Cerebellar cortex (tissue), 1 donor: ENCODE measurements at places on chromosomes 1 and 21.

- DNase-seq: no peak
Measured at GRCh38 chr1:2328676-2329455, 62.5 kb downstream of the MORN1 start.

DNA sequence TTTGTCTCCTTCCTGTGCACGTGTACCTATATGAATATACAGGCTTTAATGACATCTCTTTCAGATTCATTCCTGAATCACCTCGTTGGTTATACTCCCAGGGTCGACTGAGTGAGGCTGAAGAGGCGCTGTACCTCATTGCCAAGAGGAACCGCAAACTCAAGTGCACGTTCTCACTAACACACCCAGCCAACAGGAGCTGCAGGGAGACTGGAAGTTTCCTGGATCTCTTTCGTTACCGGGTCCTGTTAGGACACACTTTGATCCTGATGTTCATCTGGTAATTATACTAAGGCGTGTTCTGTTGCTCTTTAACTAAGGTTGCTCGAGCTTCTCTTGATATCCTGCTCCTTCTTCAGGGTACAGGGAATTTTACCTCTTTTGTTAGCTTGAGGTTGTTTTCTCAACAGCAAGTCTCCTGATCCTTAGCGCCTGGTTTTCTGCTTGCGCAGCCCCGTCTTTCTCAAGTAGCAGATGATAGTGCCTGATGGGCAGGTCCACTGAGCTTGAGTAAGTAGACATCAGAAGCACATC is 55.1 kb downstream of the SLC22A15 start:
- DNase-seq: no peak

DNA sequence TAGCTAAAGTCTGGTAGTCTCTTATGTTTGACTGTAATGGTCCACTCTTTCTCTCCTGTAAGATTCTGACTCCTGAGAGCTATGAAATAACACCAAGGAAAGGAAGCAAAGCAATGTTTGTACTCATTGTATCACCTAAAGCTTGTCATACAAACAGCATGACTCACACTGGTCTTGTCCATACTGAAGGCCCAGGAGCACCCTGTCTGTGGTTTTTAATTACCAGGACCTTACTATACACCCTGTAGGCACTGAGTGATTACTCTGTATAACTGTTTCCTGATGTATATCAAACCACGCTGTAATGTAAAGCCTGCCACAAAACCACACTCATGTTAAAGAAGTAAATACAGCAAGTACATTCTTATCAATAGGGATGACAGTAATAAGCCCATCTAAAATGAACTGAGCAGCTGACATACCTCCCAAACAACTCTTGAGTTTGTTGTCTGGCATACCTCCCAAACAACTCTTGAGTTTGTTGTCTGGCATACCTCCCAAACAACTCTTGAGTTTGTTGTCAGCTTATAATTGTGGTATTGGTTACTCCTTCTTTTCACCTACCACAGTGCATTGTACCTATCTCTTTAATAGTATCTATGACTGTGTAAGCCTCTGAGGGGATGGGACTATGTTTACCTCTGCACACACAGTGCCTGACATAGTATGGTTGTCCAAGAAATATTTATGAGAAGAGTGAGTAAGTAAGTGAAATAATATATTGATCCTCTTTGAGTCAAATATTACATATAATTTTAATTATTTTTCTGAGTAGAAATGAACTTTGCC is 11.6 kb upstream of the TNFSF18 start:
- DNase-seq: no peak

- no peak for DNase-seq
Measured at GRCh38 chr1:213985209-213986019, 2.4 kb upstream of the PROX1 start.

- DNase-seq: no peak
Measured at GRCh38 chr1:163912170-163912884, 590.6 kb downstream of the NUF2 start.

- DNase-seq: peak; percentile 86
Measured at GRCh38 chr1:210252621-210253051, 20.0 kb downstream of the SERTAD4 start.

DNA sequence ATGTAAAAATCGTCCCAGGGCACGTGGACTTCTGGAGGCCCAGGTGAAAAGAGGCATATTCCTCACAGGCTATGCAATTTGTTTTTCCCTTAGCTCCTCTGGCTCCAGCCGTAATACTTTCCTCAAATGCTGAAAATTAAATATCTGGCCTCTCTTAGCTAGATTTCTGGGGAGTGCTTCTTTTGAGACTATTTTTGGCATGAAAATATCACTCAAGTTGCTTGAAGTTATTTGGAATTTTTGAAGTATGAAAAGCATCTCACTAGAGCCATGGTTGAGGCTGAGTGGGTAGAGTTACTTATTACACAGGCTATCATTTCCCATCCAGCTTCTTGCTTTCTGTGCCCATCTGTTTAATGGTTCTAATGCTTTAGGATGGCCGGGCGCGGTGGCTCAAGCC is 59.7 kb downstream of the MYOM3 start:
- DNase-seq: no peak

DNA sequence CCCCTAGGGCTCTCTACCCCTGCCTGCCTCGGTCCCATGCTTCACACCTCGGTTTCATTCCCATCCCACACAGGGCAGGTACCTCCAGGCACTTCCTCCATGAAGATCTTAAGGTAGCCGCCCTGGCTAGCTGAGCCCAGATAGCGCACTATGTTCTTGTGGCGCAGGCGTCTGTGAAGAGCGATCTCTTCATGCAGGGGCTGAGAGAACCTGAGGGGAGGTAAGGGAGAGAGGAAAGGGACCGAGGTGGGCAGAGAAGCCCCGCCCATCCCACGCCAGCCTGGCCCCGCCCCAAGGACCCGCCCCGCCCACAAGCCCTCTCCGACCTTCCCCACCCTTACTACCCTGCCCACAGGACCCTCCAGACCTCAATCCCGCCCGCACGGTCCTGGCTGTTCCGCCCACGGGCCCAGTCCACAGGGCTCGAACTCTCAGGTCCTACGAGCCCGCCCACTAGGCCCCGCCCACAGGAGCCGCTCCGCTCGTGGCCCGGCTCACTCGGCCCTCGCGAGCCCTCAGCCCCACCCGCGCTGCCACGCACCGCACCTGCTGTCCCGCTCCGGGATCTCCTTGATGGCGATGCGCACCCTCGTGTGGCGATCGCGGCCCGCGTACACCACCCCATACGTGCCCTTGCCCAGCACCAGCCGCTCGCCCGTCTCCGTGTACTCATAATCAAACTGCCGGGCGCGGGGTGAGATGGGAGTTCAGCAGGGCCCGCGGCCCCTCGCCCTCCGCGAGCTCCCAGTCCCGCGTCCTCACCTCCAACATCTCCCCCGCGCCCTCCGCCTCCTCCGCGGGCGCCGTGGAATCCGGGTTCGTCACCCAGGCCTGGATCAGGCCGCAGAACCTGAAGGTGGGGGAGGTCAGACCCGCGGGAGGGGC is 6.4 kb downstream of the MAP3K6 start:
- DNase-seq: no peak

DNA sequence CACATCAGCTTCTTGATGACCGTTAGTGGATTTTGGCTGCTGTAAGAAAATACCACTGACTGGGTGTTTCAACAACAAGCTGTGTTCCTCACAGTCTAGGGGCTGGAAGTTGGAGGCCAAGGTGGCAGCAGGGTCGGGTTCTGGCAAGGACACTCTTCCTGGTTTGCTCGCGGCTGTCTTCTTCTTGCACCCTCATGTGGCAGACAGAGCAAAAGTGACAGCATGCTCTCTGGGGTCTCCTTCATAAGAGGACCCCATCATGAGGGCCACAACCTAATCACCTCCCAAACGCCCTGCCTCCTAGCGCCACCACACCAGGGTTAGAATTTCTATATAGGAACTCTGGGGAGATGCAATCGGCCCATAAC is 18.6 kb upstream of the TSPEAR start:
- no peak for DNase-seq

GRCh38 chr1:9180111-9180819 is 51.4 kb upstream of the GPR157 start:
- DNase-seq: no peak

GRCh38 chr21:34897828-34898227 is 151.3 kb downstream of the RUNX1 start:
- DNase-seq: no peak

DNA sequence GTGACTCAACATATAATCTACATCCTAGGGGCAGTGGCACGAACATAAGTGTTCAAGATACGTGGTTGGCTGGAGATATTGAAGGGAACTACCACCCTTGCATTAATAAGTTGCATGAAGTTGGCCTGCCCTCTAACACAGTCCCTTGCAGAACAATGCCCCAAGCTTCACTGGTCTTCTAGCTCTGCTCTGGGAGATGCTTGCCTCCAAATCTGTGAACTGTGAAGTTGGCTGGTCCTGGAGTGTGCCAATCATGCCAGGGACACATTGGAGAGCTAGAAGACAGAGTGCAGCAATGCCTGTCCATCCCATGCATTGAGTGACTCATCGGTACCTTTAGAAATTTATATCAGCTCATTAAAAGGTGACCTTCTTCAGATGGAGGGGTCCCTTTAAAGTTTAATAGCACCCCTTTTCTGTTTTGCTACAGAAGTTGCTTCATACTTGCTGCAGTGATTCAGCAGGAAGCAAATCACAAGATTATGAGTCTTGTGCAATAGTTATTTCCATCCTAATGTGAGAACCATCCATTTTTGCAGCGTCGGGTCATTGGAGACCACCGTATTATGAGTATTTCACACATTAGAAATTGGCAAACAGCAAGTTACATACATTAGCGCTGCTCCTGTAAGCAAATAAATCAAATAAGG is 55.2 kb upstream of the KAZN start:
- no peak for DNase-seq

GRCh38 chr1:235416662-235417049 is 49.4 kb downstream of the TBCE start:
- DNase-seq: peak; percentile 43

- DNase-seq: no peak
Measured at GRCh38 chr1:58934706-58935105, 150.9 kb upstream of the JUN start.

DNA sequence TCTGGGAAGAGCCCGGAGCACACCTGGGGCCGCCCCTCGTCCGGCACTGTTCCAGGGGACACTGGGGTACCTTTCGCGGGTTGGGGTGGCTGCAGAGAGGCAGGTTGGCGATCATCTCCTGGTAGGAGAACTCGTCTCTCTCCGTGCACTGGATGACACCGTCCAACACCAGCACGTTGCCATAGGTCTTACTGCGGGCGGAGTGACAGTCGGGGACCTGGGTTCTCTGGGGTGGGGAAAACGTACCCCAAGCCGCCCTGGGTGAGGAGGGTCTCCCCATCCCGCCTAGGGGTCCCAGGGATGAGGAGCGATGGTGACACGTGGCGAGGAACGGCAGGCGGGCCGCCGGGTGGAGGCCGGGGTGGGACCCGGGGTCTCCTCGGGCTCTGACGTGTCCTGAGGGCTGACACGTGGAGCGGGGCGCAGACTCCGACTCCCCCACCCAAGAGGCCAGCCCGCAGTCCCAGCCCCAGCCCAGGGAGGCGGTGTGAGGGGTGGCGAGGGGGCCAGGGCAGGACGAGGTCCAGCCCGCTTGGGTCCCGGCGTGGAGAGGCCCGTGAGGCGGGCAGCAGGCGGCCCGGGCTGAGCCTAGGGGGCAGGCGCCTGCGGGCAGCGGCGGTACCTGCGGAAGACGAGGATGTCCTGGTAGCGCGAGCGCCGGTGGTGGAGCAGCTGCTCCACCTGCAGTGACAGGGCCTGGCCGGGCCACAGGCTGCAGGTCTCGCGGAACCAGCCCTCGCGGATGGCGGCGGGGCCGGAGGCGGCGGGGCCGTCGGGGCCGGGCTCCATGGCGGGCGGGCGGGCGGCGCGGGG is 457 bp downstream of the SRM start:
- DNase-seq: no peak

GRCh38 chr1:213136190-213136917 is 85.3 kb downstream of the RPS6KC1 start:
- DNase-seq: no peak

DNA sequence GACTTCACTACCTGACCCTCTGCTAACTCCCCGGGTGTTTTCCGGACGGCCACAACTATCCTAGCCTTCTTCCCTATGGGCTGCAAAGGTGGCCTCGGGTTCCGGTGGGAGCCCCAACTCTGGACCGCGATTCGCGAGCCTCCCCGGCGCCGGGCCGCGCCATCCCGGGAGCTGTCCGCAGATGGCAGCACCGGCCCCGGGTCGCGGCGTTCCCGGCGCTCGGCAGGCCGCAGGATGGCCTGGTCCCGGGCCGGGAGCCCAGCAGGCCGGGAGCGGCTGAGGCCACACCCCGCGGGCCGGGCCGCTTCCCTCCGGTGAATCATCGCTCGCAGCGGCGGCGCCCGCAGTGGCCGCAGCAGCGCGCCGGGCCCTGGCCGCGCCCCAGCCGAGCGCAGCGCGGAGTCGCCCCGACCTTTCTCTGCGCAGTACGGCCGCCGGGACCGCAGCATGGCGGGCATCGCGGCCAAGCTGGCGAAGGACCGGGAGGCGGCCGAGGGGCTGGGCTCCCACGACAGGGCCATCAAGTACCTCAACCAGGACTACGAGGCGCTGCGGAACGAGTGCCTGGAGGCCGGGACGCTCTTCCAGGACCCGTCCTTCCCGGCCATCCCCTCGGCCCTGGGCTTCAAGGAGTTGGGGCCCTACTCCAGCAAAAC is at the start of gene CAPN2:
Gene CAPN2, plus strand, starts transcription at position 346 of the 656 bp plus-strand sequence. Its CDS starts 102 bp downstream, at position 448.
- peak; percentile 63 for DNase-seq

DNA sequence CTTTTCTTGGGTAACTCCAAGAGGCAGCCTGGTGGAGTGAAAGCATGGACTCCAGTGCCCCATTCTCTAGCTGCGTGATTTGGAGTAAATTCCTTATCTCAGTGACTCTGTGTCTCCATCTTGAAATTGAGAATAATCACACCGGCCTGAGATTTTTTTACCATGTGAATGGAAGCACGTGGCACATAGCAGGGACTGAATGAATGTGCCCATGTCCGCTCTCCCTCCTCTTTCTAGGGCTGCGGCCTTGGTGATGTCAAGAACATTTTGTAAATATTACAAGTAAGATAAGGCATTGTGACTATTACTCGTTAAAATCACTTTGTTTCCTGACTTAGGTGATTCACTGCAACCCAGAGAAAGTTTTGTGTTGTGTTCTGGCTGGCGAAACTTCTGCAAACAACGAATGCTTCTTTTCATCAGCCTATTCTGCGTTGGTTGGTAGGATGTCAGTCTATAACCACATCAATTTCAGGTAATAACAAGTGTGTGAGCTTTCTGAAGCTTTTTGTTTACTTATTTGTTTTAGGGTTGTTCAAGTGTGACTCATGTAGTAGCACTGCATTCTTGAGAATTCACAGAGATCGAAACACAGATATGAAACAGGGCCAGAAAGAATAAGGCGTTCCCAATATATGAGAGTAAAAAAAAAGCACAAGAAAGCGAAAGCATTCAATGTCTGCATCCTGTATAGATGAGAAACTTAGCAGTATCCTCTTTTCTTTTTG is 135.7 kb upstream of the SLC45A1 start:
- DNase-seq: no peak

- DNase-seq: no peak
Measured at GRCh38 chr1:162621256-162621655, 11.0 kb upstream of the DDR2 start.

GRCh38 chr1:13703128-13703513 is 3.1 kb downstream of the PRDM2 start:
- DNase-seq: peak; percentile 14

GRCh38 chr1:241846862-241847539 is 1.0 kb upstream of the EXO1 start:
- no peak for DNase-seq

GRCh38 chr1:36093929-36094328 is 5.2 kb downstream of the ADPRS start:
- peak; percentile 86 for DNase-seq
